AG04450 (cell line): ENCODE measurements at places on chromosomes 13 and 19. TPM values are rescaled to one million over a fixed set of nuclear protein-coding genes. Genes with fewer than 3 reads are reported as not detected.

FXYD5 gene
- polyA plus RNA-seq, result 80.3 and 100 TPM in 2 replicates

LYPD5 gene
- 0.66 and 0.88 TPM in 2 replicates for polyA plus RNA-seq

ZNF136 gene
- 3.5 and 4.0 TPM in 2 replicates for polyA plus RNA-seq

SERTAD3 gene
- 16.1 and 19.6 TPM in 2 replicates for polyA plus RNA-seq

BST2 gene
- 1.9 and 2.8 TPM in 2 replicates for polyA plus RNA-seq

GRCh38 chr13:31739226-31739625 lies at the start of gene RXFP2:
Gene RXFP2 (plus strand): TSS chr13:31739526. CDS start chr13:31739613, 87 bp downstream.
- DNase-seq, result no peak

DNA sequence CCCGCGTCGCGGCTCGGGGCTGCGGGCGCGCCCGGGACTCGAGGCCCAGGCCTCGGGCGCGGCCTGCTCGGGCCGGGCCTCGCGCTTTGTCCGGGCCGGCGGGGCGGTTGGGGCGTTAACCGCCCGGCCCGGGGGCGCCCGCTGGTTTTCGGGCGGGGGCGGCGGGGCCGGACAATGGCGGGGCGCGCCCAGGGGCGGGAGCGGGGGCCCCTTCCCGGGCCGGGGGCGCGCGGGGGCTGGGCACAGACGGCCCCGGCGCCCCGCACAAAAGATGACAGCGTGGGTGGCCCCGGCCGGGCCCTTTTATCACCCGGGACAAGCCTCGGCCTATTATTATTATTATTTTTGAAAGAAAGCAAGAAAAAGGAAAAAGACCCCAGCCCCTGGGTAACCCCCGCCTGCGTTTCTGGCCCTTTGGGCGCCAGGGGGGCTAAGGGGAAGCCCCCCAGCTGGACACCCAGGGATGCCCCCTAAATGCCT lies 419 bp downstream of the KDM4B start:
- no peak for DNase-seq

DNA sequence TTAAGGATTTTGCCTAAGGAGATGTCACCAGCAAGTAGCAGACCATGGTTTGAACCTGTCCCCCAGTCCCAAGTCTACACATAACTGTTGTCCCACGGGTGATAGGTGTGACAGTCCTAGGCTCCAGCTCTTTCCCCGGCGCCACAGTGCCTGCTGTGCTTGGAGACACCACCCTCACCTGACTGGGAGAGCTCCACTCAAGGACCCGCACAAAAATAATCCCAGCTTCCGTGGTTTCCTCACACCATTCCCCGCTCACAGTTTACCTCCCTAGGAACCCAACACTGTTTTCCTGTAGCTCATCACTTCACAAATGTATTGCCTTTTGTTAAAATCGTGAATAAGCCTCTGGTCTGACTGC lies 19.8 kb upstream of the RASA3 start:
- DNase-seq, result no peak

DNA sequence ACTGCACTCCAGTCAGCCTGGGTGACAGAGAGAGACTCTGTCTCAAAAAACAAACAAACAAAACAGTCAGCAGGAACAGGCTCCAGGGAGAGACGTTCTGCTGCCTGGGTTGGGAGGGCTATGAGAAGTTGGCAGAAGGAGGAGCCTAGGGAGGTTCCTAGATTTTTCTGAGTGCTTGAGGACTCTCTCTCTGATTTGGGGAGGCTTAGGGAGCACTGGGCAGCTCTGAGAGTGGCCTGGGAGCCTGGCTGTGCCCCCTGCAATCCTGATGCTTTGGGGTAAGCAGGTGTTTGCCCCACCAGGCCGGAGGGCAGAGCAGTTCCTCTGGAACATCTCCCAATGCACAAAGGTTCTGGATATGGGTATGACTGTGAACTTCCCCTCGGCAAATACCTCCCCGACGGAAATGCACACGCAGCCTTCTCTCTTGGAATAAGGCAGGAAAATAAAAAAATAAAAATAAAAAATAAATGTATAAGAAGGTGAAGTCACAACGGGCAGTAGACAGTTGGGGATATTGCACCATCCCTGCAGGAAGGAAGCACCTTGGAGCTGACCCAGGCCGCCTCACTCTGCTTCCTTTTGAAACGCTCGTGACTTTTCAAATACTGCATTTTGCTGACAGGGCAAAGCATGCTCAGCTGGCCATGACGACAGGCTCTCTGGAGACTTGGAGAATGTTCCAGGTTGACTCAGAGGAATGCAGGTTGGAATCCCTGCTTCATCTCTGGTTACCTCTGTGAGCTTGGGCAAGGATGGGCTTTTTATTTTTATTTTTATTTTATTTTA lies 26.5 kb upstream of the HOMER3 start:
- DNase-seq, result no peak

DNA sequence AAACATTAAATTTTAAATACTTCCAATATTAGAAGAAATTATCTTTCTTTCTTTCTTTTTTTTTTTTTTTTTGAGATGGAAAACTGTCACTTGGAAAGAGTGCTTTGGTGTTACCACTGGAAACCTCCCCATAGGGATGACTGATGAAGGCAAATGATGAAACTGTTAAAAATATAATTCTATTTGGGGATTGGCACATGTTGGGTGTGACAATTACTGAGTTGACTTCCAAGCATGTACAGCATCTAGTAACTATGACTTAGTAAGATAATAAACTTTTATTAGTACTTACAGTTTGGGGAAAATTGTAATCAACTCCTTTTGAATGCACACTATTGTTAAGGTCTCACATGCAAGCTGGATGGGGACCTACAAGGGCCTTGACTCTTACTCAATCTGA lies 592.5 kb downstream of the KCTD12 start:
- DNase-seq, result no peak
